Activated CD4-positive, alpha-beta memory T cell treated with anti-CD3 and anti-CD28 coated beads, Interleukin-2, amount 10 ng/mL, durations not matched to agents 7 days and 5 days (primary cell): ENCODE measurements at places on chromosomes 2 and 18. TPM values are rescaled to one million over a fixed set of nuclear protein-coding genes. Genes with fewer than 3 reads are reported as not detected.

CNOT11 gene
- total RNA-seq, result 65.9 TPM

LCT gene
- total RNA-seq, result 0.13 TPM

- no peak overlapping the region for H3K4me3 ChIP-seq
- no peak overlapping the region for H3K27ac ChIP-seq
- H3K27me3 ChIP-seq, result peaks cover 20% of the 10 kb centered on the region
- no peaks in the 10 kb centered on the region for H3K4me1 ChIP-seq
These were observed 137.2 kb downstream of the SPP2 start for GRCh38 chr2:234187646-234188174.

DNA sequence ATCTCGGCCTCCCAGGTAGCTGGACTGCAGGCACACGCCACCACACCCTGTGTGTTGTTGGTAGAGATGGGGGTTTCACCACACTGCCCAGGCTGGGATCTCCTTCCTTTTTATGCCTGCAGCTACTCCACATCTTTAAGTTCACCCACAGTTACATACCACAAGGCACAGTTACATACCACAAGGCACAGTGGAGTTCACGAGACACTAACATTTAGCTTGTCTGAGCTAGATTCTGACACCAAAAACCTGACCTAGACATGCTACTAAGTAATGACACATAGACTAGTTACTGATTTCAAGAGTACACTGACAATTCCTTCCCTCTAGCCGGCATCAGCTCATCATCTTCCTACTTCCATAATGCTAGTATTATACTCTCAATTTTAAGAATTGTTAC lies 4.3 kb downstream of the POLR2D start:
- H3K36me3 ChIP-seq, result peaks cover 52% of the 10 kb centered on the region
- no peaks in the 10 kb centered on the region for H3K27me3 ChIP-seq
- DNase-seq, result no peak
- peak overlapping the region; percentile 29 for H3K27ac ChIP-seq
- peaks cover 54% of the 10 kb centered on the region for H3K4me1 ChIP-seq

GRCh38 chr2:60991644-60992043 lies 25.9 kb upstream of the PEX13 start:
- peaks cover 23% of the 10 kb centered on the region for H3K36me3 ChIP-seq
- no peak for DNase-seq
- peaks cover 10% of the 10 kb centered on the region for H3K4me1 ChIP-seq
- H3K27me3 ChIP-seq, result no peaks in the 10 kb centered on the region

DNA sequence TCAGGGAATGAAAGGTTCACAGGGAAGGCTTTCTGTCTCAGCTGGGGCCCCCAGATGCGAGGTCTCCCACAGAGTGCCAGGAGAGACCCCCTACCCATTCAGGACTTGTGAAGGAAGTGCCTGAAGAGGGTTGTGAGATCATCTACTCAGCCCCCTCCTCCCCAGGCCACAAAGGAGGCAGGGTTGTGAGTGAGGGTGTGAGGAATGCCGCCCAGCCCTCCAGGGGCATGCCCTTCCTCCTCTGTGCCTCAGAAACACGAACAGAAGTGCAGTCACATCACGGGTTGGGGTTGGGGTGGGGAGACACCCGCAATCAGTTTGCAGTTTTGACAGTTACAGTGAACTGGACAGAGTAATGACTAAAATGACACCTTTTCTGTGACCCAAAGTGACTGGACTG lies 5.0 kb downstream of the MAL start:
- H3K4me1 ChIP-seq, result peaks cover 57% of the 10 kb centered on the region
- H3K27ac ChIP-seq, result no peak overlapping the region
- no peak for DNase-seq
- H3K27me3 ChIP-seq, result peaks cover 5% of the 10 kb centered on the region
- no peak overlapping the region for H3K4me3 ChIP-seq

GRCh38 chr18:67308819-67309218 lies 207.7 kb downstream of the DSEL start:
- peaks cover 3% of the 10 kb centered on the region for H3K4me1 ChIP-seq
- no peaks in the 10 kb centered on the region for H3K27me3 ChIP-seq
- no peak overlapping the region for H3K27ac ChIP-seq
- no peak for DNase-seq

GRCh38 chr2:99537910-99538485 lies 48.2 kb upstream of the REV1 start:
- H3K36me3 ChIP-seq, result no peaks in the 10 kb centered on the region
- peaks cover 23% of the 10 kb centered on the region for H3K27me3 ChIP-seq
- H3K4me1 ChIP-seq, result no peaks in the 10 kb centered on the region
- no peak overlapping the region for H3K4me3 ChIP-seq
- DNase-seq, result no peak

DNA sequence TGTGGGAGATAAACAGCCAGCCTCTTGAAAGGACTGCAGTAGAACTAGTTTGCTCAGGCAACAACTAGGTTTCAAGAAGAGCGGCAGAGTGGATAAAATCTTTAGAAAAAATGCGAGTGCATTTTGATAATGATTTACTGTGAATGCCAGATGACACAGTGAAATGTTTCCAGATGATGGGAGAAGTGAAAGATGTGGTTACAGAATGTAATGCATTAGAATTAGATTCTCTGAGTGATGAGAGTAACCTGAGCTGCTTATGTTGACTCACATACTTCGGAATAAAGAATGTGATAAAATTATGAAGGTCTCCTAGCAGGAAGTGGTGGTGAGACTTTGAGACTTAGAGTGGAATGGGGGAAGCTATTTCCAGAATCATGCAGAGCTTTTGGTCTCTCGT lies 184.3 kb downstream of the GULP1 start:
- DNase-seq, result no peak
- H3K27ac ChIP-seq, result no peak overlapping the region
- H3K4me1 ChIP-seq, result no peaks in the 10 kb centered on the region
- H3K4me3 ChIP-seq, result no peak overlapping the region
- no peaks in the 10 kb centered on the region for H3K27me3 ChIP-seq

DNA sequence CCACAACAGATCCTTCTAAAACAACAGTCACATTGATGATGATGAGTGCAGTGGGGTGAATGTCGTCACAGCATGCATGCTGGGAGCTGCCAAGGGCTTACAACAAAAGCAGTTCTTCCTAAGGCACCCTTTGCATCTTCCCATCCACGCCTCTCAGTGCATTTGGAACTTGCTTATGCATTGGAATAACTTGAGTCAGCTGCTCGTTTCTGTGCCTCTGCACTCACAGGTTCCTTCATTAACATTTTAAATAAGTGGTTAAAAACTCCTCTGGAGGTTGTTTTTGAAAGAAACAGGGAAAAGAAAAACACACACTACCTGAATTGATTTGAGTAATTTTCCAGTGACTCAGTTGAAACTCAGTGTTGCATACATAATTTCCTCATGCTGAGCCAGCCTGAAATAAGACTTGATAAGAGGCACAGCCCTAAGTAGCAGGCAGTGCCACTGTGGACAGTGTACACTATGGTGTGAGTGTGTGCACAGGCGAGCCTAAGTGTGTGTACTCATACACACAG lies 46.8 kb upstream of the TRIM43B start:
- peaks cover 27% of the 10 kb centered on the region for H3K4me1 ChIP-seq
- H3K27ac ChIP-seq, result no peak overlapping the region

DNA sequence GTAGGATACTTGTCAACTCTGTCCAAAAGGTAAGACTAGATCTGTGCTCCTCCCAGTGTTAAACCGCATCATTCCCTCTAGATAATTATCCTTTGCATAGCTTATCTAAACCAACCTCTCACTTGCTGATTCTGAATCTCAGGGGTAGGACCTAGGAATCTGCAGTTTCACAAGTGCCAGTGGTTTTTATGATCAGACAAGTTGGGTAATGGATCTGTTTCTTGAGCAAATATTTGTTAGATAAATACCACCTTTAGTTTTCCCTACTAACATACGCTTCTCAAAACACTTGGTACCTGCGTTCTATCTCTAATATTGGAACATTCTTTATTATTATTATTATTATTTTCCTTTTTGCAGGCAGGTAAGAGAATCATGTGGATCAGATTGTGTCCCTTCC lies 439.9 kb downstream of the PTPRM start:
- no peaks in the 10 kb centered on the region for H3K27me3 ChIP-seq
- DNase-seq, result no peak
- H3K36me3 ChIP-seq, result no peaks in the 10 kb centered on the region
- no peak overlapping the region for H3K4me3 ChIP-seq
